Activated T-helper 1 cell treated with anti-CD3 and anti-CD28 coated beads, Interleukin-2, amount 50 U/mL, for 16 hours (primary cell): ENCODE measurements at places on chromosomes 2 and 18.

DNA sequence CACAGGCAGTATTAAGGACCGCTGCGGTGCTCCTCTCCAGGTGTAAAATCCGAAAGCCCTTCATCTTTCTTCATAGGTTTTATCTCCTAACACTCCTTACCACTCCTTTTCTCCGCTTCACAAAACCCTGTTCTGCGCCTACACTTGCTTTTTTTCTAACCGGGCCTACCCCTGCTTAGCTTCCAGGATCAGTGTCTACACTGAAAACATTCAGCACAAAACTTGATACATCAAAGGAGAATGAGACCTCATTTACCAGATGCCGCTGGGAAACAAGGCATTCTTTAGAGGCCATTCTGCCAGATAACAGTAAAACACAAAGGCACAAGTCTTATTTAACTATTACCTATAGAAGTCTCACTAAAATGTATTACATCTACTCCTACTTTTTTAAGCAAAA lies 13.1 kb downstream of the CHST10 start:
- no peak for DNase-seq

DNA sequence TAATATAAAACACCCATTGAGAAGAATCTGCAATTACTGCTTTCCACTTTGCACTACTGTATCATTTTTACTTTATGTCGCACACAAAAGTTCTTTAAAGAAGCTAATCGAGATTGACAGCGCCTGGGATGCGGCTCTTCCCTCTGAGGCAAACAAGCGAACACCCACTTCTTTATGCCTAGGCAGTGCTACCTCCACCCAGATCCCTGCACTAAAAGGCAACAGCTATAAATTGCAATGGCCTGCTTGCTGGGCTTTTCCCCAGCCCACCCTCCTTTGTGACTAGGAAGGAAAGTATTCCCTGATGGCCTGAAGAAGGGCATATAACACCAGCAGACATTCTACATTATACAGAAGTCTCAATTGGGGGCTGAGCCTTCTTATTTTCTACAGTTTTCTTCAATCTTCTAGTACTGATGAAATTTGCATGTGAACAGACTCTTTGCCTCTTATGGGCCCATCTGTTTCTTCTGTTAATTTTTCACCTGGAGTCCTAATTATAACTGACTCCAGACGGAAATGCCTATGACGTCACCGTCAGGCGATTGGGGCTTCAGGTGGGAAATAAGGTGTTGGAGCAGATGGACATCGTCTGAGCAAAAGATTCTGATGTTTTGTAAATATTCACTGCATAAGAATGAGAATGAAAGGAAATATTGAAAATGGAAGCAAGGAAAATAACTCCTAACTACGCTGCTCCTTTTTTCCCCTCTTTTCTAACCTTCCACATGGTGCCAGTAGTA lies 138.9 kb upstream of the DCC start:
- DNase-seq: no peak

DNA sequence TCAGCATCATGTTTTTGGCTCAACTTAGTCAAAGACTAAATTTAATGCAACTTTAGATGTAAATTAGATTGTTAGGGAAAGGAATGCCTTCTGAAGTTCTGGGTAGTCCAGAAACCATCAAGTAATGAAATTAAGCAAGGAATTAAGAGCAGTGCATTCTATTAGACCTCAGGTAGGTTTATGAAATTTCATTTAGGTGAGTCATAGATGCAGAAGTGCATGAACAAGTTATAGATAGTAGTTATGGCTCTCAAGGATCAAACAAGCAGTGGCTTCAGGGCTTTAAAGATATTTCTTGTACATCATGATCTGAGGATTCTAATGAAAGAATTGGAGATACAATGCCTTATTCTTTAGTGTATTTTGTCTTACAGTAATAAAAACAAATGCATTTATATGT lies 25.4 kb upstream of the SPOPL start:
- DNase-seq: no peak

DNA sequence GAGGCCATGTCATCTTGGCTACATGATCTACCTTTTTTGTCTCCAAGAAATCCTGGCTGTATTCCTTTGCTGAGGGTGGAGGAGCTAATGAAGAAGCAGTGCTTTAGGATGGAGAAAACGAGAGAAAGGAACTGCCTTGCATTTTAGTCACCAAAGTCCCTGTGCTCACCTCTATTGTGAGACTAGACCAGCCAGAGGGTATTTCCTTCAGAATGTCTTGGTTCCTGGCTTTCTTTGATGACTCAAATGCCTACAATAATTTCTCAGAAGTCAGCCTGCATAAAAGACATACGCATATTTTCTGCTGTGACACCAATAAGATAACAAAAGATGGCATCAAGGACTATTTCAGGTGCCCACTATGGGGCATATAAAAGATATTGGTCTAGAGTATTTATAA lies 10.8 kb downstream of the SF3B6 start:
- no peak for DNase-seq
